Stimulated activated CD8-positive, alpha-beta memory T cell treated with anti-CD3 and anti-CD28 coated beads, Interleukin-15, amount 100 ng/mL, for 4 hours (primary cell): ENCODE measurements at places on chromosomes 5 and 9.

GRCh38 chr9:90926936-90927335 is 125.3 kb downstream of the SYK start:
- DNase-seq: no peak

DNA sequence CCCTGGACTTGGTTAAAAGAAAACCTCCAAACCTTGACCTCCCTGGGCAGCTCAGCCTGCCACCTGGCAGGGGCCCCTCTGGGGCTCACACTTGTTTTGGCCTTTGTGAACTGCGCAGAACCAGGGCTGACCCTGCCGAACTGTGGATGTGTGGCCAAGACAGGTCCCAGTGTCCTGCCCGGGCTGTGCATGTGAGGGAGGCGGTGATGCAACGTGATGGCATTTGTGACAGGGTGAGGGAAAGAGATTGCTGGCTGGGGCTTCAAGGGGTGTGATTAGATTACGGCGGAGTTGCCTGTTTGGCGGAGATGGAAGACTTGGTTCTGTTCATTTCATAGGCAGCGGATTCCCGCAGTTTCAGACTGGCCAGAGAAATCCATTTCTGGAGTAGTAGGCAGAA is 30.4 kb upstream of the NKX2-5 start:
- DNase-seq: no peak

DNA sequence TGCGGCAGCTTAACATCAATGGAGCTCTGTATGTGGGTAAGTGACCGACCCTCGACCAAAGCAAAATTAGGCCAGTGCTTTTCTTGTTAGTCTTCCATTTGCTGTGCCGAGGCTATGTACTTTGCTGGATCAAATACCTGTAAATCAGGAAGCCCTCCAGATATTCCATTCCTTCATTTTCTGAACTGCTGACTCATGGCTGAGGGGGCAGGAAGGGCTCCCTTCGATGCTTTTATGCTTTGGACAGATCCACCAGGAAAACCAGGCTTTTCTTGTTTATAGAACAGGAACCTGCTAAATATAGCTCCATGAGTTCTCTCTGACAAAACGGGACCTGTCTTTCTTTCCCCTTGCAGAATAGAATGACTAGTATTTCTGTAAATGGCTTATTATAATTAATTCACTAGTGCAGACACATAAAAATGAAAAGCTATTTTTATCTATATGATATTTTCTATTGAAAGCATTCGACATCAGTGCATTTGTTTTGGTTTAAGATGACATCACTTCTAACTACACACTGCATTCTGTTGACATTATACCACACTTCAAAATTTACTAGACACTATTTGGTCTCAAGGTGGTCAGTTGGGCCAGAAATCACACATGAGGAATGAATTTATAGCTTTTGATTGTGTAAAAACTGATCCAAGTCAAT is 93.3 kb downstream of the LIFR start:
- no peak for DNase-seq

- DNase-seq: no peak
Measured at GRCh38 chr9:129344641-129345495, 166.8 kb upstream of the IER5L start.

GRCh38 chr5:116827078-116827477 is 252.5 kb upstream of the SEMA6A start:
- DNase-seq: no peak

- no peak for DNase-seq
Measured at GRCh38 chr9:5449521-5450358, 602 bp upstream of the CD274 start.

DNA sequence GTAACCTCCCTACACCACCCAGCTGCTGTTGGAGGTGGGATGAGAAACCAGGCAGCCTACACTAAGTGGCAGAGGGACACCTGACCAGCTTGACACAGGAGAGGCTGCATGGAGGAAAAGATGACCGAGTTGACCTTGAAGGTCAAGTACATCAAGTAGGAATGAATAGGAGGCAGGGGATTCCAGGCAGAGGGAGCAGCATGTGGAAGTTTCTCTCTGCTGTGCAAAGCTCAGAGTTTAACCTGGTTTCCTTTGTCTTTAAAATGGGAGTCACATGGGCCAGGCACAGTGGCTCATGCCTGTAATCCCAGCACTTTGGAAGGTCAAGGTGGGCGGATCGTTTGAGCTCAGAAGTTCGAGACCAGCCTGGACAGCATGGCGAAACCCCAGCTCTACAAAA is 32.6 kb downstream of the SPRY4 start:
- no peak for DNase-seq

DNA sequence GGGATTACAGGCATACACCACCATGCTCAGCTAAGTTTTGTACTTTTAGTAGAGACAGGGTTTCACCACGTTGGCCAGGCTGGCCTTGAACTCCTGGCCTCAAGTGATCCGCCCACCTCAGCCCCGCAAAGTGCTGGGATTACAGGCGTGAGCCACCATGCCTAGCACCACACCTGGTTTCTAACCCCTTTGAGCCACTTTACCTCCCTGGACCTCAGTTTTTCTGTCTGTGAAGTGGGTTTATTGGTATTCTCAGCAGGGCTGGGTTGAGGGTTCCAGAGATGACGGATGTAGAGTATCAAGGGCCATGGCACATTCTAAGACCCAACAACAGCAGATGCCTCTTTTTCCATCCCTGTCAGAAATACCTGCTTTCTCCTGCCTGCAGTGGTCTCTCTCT is 38.6 kb downstream of the AMBP start:
- no peak for DNase-seq

GRCh38 chr5:5141625-5142525 is 1.7 kb downstream of the ADAMTS16 start:
- DNase-seq: no peak

DNA sequence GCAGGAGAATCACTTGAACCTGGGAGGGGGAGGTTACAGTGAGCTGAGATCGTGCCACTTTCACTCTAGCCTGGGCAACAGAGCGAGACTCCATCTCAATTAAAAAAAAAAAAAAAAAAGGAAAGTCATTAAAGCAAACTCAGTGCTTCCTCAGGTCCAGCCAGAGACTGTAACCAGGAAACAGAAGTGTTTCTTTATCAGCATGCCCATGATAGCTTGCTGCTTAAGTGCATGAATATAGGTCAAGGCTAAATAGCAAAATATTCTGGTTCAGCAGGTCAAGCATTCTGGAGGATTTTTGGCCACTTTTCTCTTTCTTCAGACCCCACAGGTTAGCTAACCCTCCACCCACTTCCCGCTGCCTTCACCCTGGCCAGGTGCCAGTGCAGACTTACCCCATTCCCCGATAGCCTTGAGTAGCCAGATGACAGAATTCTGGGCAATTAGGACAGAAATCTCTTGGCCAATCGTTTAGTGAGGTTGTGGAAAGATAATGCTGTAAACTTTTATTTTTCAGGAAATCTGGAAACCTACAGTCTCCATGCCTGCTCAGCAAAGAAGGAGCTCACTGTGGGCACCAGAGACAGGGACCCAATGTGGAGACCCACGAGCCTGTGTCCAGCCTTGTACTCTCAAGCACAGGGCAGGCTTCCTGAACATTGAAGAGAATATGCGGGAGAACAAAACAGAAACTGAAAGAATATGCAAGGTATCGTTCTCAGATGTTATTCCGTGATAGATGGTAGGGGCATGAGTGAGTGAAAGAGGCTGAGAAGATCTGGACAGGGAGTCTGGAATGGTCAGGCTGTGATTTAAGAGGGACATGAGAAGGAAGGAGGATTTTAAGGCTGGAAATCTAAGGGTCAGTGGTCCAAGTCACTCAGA is 4.2 kb upstream of the UGT3A2 start:
- DNase-seq: no peak

- DNase-seq: no peak
Measured at GRCh38 chr5:128681096-128681495, 143.1 kb upstream of the FBN2 start.

DNA sequence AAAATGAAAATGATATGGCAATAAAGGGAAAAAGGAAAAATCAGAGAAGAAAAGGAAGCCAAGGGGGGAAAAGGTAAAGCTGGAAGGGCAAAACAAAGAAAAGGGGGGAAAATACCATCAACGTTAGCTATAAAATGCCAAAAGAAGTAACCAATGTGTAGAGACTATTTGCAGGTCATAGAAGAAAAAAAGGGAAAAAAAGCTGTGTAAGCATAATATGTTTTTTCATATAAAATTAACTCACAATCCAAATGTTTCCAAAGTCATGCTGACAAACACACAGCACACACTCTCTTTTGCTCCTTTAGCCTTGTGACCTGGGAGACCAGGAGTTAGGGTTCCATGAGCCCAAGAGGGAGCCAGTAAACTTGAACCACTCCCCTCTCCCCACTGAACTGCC is 18.2 kb downstream of the FBN2 start:
- DNase-seq: no peak

- no peak for DNase-seq
Measured at GRCh38 chr5:82417776-82418607, 139.8 kb upstream of the RPS23 start.

GRCh38 chr5:118552146-118552545 is 436.2 kb downstream of the DTWD2 start:
- no peak for DNase-seq

DNA sequence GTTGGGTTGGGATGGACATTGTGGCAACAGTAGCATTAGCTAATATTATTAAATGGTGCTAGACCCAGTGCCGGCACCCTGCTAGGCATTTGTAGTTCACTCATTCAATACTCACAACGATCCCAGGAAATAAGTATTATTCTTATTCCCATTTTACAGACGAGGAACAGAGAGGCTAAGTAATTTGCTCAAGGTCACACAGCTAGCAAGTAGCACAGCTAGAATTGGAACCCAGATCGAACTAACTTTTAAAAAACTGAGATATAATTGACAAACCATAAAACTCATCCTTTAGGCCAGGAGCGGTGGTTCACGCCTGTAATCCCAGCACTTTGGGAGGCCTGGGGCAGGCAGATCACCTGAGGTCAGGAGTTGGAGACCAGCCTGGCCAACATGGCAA is 79.5 kb downstream of the SH3PXD2B start:
- no peak for DNase-seq

DNA sequence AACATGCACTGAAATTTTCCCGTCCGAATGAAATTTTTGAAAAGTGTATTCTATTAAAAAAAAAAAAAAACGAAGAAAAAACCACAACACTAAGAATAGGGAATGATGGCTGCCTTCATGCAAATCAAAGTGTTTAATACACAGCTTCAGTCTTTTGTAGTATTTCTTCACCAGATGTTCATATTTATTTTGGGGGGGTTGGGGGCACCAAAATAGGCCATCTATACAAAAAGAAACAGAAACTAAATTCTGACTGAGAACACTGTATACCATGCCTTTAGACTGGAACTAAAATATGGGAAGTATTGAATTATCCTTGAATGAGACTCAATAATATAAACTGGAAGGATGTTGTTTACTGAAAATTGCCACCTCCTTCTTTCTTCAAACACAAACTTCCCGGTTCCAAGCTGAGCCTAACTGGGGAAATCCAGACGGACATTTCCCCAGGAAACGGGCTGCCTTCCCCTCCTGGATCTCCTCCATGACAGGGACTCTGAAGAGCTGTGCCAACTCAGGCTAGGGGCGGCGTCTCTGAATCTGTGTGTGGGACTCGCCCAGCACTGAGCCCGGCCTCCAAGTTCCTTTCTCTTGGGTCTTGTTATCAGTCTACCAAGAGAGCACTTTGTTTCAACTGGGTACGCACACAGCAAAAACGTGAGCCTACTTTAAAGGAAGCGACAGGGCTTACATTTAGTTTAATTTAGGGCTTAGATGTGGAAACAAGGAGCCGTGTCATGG is 511.3 kb upstream of the ADAMTS16 start:
- no peak for DNase-seq

- peak; percentile 66 for DNase-seq
Measured at GRCh38 chr5:134524826-134525682, at the start of gene JADE2. Gene JADE2, plus strand, starts transcription at chr5:134525670. Its CDS starts 10,188 bp downstream, at chr5:134535858.

- no peak for DNase-seq
Measured at GRCh38 chr5:77208507-77209163, 1.8 kb upstream of the PDE8B start.

GRCh38 chr5:1376981-1377380 is 32.1 kb upstream of the CLPTM1L start:
- DNase-seq: no peak

GRCh38 chr5:115532517-115532916 is 12.1 kb downstream of the FEM1C start:
- DNase-seq: no peak

- no peak for DNase-seq
Measured at GRCh38 chr9:115212832-115213231, 94.9 kb upstream of the TNC start.

GRCh38 chr5:135245521-135246499 is 153.2 kb downstream of the MACROH2A1 start:
- no peak for DNase-seq

DNA sequence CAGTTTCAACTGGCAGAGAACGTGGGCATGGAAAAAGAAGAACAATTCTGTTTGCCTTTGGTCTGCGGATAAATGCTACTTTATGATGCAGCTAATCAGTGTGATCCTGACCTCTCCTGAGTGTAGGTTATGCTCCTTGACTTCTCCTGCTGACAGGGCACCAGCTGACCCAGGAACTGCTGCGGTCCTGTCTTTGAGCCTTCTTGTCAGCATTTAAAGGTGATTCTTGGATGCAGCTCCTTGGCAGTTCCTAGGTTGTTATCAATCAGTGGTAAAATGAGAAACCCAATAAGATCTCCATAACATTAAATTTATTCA is 150.3 kb upstream of the FGF10 start:
- DNase-seq: no peak

DNA sequence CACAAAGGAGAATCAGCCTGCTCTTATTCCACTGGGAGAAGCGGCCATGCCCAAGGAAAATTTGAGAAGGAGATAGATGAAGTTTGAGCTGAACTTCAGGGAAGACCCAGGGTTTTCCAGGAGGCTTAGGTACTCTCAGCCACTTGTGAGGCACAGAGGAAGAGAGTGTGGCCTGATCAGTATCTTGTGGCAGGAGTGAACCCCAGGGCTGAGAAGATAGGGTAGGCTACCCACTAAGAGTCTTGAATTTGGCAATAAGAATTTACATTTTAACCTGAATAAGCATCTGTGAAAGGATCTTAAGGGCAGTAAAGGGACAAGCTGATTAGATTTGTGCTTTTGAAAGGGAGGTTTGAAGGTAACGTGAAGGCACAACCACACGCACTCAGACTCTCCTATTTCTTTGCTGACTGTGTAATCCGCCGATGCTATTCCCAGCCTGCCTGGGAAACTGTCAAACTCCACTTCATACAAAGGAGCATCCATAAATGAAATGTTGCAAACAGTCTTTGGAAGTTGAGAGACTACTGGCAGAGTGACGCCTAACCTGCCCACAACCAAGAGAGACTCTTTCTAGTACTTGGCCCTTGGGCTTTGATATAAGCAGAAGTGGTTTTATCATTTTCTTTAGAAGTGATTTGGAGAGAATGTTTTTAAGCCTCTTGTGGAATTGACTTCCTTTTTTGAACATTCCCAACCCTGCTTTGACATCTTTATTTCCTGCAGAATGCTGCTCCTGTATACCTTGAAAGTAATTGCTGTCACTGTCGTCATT is 108.2 kb upstream of the VCAN start:
- no peak for DNase-seq

GRCh38 chr5:124663101-124663506 is 83.3 kb downstream of the ZNF608 start:
- DNase-seq: no peak

- no peak for DNase-seq
Measured at GRCh38 chr5:73558950-73559349, 6.5 kb downstream of the ANKRA2 start.

- no peak for DNase-seq
Measured at GRCh38 chr5:180080486-180081280, 9.1 kb upstream of the RNF130 start.

- peak; percentile 33 for DNase-seq
Measured at GRCh38 chr9:34992376-34992951, 2.9 kb downstream of the DNAJB5 start.
